ENCODE measurements at places on chromosomes 2 and 18. TPM values are rescaled to one million over a fixed set of nuclear protein-coding genes. Genes with fewer than 3 reads are reported as not detected.

Gene NT5C1B
- not detected for total RNA-seq

Gene TNS1
- total RNA-seq: 27.4 TPM

Gene FOXD4L1
- not detected for total RNA-seq

Gene CDH2
- 137 TPM for total RNA-seq

Gene CRYBA2
- not detected for total RNA-seq

Gene CRYGC
- not detected for total RNA-seq

Gene FNDC4
- total RNA-seq: 30.1 TPM

Gene ARHGAP15
- not detected for total RNA-seq
